ENCODE measurements at places on chromosomes 4 and X.

DNA sequence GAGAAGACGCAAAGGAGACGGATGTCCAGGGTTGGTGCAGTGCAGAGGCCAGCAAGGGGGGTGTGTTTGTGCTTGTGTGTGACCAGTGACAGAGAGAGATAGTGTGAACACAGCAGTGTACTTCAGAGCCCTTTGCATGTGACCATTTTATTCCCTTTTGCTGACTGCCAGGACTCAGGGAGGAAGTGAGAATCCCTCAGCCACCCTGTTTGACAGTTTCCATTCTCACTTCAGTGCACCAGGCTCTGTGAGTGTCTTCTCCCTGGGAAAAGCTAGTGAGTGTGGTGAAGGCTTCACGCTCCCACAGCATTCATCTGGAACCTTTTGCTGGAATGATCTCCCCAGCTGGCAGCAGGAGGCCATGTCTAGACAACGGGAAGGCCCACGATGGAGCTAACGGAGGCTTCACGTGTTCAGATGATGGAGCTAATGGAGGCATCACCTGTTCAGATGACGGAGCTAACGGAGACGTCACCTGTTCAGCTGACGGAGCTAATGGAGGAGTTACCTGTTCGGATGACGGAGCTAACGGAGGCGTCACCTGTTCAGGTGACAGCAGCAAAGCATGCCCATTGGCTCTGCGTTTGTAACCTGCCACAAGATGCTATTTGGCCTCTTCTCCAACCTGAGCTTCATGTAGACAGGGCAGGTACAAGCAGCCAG lies 195.4 kb downstream of the AFAP1 start:
- no peak for DNase-seq

GRCh38 chrX:7582191-7582590 lies 260.8 kb upstream of the VCX start:
- no peak for DNase-seq

DNA sequence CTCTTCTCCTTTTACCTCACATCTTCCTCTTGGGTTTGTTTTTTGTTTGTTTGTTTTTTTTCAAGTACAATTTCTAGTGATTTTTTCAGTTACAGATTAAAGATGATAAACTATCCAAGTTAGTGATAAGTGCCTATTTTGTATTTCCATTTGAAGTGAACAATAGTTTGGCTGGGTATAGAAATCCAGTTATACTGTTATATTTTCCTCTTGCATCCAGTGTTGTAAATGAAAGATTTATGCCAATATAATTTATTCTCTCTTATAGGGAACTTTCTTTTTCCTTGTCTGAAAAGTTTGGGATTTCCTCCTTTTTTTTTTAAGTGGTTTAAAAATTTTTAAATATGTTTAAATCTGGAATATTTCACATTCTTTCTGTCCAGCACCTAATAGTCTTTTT lies 169.4 kb downstream of the CPEB2 start:
- no peak for DNase-seq

GRCh38 chrX:118717678-118718391 lies 9.6 kb upstream of the IL13RA1 start:
- no peak for DNase-seq

DNA sequence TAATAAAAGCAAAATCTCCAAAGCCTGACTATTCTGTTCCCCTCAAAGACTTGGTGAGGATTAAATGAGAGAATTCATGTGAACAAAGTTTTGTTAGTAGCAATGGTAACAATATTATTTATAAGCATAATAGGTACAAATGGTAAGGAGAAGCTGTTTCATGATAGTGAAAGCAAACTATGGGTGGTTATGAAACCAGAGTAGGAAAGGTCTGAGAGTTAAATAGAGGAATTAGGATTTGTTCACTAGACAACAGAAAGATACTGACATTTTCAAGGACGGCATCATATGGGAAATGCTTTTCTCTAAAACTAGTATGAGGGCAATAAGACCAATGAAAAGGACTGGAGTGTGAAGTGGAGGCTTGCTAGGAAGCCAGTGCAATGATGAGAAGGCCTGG lies 128.6 kb upstream of the FTHL17 start:
- DNase-seq = no peak

DNA sequence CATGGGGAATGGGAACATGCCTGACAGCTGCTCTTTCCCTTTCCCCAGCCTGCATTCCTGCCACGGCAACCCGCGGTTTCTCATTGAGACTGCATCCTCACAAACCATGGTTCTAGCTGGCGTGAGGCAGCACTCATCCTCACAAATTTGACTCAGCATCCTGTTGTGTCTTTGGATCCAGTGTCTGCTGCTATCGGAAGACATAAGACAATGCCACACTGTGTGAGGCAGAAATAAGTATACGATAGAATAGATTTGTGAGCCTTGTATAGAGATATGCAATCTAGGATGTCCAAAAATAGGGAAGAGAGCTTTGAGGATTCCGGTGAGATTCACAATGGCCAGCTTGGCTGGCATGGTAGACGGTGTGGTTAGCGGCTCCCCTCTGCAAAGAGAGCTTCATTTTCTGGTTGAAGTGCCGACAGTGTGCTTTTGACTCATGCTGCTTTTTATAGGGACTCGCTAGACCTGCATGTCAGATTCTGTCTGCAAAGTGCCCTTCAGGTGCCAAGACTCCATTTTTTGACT lies 161.3 kb upstream of the PSAPL1 start:
- DNase-seq = no peak

DNA sequence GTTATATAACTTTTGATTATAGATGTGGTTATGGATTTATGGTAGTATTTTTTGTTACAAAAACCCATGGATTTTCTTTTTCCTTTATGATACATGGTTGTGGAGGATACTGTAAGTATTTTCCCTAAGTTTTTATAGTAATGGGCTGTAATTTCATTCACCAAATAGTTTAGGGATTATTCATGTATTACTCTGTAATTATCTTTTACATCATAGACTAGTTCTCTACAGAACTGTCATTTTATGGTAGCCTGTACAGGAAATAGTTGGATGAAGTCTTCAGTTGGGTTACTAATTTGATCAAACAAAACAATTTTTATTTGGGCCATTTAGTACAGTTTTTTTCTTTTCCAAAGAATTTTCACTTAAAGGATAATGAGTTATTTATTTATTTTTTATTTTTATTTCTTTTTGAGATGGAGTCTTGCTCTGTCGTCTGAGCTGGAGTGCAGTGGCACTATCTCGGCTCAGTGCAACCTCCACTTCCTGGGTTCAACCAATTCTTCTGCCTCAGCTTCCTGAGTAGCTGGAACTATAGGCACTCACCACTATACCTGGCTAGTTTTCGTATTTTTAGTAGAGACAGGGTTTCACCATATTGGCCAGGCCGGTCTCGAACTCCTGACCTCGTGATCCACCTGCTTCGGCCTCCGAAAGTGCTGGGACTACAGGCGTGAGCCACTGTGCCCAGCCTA lies 42.1 kb downstream of the RBPJ start:
- DNase-seq = no peak

DNA sequence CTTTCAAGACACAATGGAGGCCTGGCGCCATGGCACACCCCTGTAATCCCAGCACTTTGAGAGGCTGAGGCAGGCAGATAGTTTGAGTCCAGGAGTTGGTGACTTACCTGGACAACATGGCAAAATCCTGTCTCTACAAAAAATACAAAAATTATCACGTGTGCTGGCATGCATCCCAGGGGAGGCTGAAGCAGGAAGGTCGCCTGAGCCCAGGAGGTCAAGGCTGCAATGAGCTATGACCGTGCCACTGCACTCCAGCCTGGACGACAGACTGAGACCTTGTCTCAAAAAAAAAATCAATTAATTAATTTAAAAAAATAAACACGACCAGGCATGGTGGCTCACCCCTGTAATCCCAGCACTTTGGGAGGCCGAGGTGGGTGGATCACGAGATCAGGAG lies 2.0 kb upstream of the CTPS2 start:
- DNase-seq = no peak

GRCh38 chr4:176270669-176271068 lies 1.6 kb upstream of the ASB5 start:
- DNase-seq = no peak

DNA sequence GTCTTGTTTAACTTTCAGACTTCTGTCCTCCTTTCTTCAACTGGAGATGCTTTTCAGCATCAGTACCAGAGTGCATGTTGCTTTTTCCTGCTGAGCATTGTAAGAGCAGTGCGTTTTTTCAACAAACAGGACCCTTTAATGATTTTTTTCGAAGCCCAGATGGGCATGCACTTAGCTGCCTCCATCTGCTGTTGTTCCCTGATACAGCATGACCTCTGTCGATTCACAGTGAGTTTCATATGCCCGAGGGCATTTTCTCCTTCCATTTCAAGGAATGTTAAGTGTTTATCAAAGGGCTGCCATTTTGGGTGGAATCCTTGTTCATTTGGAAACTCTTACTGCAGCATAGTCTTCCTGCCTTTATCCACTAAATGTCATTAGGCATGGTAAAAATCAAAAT lies 428.6 kb downstream of the DTHD1 start:
- DNase-seq = no peak

DNA sequence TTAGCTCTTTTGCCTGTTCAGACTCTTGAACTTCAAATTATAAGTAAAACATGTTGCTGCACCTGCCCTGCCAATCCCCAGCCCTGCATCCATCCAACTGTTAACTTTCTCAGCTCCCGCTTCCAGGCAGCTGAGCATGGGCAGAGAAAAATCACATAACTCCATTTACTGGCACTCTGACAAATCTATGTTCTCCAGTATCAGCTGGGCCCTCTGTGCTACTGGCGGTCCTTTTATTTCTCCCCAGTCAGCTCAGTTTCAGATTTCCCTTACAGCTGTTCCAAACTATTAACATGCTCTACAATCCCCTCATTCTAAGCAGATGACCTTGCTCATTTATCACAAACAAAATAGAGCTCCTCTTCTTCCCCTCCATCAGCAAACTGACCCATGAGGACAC lies 240.4 kb upstream of the TET2 start:
- DNase-seq = no peak

- DNase-seq = no peak
Observed at GRCh38 chr4:150593996-150594395, 12.0 kb downstream of the MAB21L2 start.

DNA sequence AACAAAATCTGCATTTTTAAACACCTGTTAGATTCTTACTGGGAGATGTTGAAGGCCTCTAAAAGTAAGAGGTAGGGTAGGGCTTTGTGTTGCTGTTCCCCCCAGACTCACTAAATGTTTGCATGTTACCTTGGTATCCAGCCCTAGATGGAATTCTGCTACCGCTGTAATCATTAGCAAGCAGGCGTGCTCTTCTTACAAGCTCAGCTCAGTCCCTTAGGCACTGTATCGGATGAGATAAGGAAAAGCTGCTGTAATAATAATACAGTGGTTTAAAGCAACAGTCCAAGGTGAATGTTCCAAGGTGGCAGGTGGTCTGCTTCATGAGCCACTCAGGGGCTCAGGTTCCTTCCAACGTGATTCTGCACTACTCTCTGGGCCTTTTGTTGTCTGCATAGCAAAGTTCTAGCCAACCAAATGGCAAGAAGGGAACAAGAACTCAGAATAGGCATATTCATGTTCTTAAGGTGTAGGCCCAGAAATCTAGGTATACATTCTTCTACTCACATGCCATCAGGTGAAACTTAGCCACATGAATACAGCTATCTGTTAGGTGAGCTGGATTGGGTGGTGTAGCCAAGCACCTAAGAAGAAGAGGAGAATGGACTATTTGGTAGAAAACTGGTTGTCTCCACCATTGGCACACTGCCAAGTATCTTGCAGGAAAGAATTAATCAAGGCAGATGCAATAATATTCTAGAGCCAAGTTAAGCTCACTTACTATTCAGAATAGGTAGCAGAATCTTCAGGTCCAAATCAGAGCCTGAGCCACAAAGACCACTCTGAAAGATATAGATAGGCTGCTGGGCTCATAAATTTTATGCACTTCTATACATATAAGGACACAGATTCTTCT lies 46.0 kb downstream of the COQ2 start:
- DNase-seq = no peak

- DNase-seq = no peak
Observed at GRCh38 chr4:52783069-52783468, 31.8 kb upstream of the ERVMER34-1 start.

DNA sequence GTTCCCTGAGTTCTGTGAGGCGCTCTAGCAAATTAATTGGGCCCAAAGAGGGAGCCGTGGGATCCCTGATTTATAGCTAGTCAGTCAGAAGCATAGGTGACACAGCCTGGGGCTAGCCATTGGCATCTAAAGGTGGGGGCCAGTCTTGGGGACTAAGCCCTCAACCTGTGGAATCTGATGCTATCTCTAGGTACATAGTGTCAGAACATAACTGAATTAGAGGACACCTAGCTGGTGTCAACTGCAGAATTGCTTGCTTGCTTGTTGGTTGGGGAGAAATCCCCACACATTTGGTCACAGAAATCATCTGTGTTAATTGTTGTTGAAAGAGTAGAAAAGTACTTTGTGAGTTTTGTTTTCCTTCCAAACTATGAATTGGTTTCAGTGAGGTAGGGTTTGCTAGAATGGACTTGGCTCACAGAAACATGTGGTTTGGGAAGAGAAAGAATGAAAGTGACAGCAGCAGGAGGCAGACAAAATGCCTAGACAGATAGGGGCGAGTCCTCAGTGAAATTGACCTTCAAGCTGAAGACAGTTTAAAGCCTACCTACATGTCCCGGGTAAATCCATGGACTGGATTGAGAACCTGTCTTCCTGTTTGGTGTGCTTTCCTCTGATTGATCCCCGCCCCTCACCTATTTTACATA lies 12.8 kb upstream of the GPR82 start:
- DNase-seq = no peak

GRCh38 chrX:32985544-32985943 lies 225.8 kb downstream of the DMD start:
- DNase-seq = no peak

- DNase-seq = no peak
Observed at GRCh38 chr4:124181039-124181438, 531.5 kb downstream of the ANKRD50 start.

GRCh38 chr4:72779241-72779640 lies 210.2 kb upstream of the ADAMTS3 start:
- DNase-seq = no peak

DNA sequence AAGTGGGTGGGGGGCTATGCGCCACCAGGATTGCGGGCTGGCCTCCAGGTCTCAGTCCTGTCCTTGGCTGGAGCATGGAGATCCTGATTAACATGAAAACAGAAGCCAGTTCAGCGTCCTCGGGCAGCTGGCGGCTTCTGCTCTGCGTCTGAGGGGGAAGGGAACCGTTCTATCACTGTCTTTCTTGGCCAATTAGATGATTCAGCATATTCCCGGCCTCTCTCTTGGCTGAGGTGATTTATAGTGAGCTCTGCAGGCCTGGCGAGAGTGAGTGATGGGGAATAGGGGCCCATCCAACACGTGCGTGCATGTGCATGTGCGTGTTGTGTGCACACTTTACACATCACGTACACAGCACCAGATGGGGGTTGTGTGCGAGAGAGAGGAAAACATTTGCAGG lies 145.8 kb upstream of the ATP6AP2 start:
- no peak for DNase-seq

DNA sequence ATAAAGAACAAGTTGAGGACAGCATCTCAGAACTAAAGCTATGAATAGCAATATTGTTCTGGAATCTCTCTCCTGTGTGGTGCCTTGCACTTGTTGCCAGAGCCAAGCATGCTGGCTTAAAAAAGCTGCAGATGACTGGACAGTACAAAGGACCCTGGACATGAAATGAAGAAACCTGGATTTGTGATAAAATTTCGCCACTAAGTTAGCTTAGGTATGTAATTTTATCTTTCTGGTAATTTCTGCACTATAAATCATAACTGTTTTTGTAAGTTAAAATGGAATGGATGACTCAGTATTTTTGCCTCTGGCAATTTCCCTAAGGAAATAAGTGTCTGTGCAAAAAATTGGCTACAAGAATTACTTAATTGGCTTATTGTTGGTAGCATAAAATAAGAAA lies 317.2 kb downstream of the CAMK2D start:
- no peak for DNase-seq

All from CD8-positive, alpha-beta T cell (primary cell).